ENCODE measurements at places on chromosomes 1 and 21.

GRCh38 chr21:33169359-33169758, 60.4 kb upstream of the IFNAR2 start:
- no peak for DNase-seq

GRCh38 chr1:17831597-17831996, 76.5 kb downstream of the ACTL8 start:
- no peak for DNase-seq

GRCh38 chr1:54290506-54291184, 90.7 kb downstream of the MRPL37 start:
- DNase-seq: no peak

- DNase-seq: no peak
These were observed 145.5 kb downstream of the NUF2 start for GRCh38 chr1:163467289-163467688.

GRCh38 chr1:32399843-32400242, 5.6 kb upstream of the BSDC1 start:
- DNase-seq: no peak

GRCh38 chr1:76136894-76137293, 62.3 kb downstream of the ST6GALNAC3 start:
- no peak for DNase-seq

- no peak for DNase-seq
These were observed 546 bp downstream of the HES3 start for GRCh38 chr1:6244401-6245049.

- no peak for DNase-seq
These were observed 121.9 kb downstream of the MAB21L3 start for GRCh38 chr1:116232989-116233514.

- DNase-seq: no peak
These were observed 84.7 kb downstream of the LHX9 start for GRCh38 chr1:198001776-198002408.

GRCh38 chr1:80218112-80218511, 1211.6 kb upstream of the ADGRL4 start:
- no peak for DNase-seq

DNA sequence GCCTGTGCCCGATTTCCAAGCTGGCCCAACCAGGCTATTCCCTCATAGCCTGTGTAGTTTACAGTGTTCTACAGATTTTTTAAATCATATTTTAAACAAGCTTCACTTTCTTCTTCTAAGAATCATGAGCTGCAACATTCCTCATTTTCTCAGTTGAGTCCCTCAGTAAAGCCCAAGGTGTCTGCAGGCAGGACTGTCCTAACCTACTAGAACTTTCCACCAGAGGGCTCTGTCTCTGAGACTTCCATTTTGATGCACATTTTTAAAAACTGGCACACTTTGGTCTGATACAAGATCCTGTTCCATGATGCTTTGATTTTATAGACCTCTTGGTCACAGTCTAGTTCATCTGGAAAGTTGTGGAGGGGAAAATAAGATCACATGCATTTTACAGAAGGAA, 21.6 kb upstream of the SLAMF6 start:
- no peak for DNase-seq

DNA sequence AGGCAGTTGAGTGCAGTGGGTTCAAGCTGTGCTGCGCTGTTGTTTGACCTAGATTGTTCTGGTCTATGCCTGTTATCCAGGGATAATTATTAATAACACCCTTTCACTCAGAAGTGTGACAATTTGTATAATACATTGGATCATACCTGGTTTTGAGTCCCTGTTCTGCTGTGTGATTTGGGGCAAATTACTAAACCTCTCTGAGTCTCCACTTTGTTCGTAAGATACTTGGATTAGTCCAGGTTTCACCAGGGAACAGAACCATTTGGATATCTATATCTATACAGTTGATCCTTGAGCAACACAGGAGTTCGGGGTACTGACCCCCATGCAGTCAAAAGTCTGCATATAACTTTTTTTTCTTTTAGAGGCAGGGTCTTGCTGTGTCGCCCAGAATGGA, 2.3 kb downstream of the NENF start:
- no peak for DNase-seq

GRCh38 chr1:241964550-241965282, 7.1 kb downstream of the BECN2 start:
- no peak for DNase-seq

DNA sequence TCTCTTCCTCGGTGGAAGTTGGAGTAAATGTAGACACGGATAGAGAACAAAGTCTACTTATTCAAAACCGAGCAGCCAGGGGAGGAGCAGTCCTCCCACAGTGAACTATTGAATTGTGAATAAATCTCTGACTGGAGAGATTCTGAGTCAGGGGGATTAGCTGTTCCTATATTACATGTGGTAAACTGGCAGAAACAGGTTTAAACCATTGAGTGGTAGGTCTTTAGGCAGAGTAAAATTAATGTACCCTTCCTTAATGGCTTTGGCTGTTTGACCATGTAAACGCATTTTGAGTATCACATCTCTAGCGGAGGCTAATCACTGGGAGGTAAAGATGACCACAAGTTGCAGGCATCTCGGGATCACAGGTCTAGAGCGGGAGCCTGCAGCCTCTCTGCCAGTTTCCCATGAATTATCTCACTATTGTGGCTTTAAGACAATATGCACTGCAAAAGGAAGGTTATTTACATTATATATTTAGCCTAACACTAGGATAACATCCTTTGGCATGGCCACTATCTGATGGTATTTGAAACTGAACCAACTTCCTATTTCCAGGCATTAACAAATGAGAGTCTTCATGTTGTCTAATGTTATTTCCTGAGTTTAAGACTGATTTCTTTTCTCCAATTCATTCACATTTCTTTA, 7.9 kb upstream of the DISC1 start:
- no peak for DNase-seq

DNA sequence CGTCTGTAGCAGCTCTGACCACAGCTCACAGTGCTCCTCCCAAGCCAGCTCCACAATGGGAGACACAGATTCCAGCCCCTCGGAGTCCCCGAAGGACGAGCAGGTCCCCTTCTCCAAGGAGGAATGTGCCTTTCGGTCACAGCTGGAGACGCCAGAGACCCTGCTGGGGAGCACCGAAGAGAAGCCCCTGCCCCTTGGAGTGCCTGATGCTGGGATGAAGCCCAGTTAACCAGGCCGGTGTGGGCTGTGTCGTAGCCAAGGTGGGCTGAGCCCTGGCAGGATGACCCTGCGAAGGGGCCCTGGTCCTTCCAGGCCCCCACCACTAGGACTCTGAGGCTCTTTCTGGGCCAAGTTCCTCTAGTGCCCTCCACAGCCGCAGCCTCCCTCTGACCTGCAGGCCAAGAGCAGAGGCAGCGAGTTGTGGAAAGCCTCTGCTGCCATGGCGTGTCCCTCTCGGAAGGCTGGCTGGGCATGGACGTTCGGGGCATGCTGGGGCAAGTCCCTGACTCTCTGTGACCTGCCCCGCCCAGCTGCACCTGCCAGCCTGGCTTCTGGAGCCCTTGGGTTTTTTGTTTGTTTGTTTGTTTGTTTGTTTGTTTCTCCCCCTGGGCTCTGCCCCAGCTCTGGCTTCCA, 22.9 kb upstream of the VPS13D start:
- no peak for DNase-seq

- DNase-seq: no peak
These were observed 173.5 kb downstream of the NPHP4 start for GRCh38 chr1:5818755-5819154.

GRCh38 chr1:203555076-203555475, 61.1 kb downstream of the OPTC start:
- no peak for DNase-seq

GRCh38 chr1:157994704-157995582, 1.5 kb downstream of the KIRREL1 start:
- DNase-seq: no peak

DNA sequence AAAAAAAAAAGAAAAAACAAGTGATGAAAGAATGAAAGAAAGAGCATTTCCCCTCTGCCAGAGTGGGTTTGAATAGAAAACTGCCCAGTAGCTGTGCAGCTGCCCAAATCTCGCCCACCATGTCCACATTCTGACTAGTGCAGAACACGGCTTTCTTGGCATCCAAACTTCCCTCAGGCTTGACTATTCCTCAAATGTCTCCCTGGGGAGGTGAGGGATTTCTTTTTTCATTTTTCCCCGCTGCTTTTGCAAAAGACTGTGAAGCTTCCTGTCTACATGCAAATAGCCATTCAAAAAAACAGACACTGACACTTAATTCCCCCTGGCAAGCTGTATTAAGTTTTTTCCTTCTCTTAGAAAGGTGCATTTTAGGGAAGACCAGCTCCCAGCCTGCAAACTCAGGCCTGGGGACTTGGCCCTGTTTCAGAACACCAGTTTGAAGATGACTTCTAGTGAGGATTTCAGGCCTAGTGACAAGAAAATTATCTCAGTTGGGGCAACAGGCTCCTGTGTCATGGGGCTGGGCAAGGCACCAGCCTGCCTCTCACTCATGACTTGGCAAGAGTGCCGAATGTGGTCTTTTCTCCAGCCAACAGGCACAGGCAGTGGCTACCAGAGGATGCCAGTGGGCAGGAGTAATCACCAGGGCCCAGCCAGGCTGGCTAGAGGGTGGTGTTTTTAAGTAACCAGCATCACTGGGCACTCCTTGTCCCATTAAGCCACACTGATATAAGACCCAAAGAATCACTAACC, 178.1 kb upstream of the NFIA start:
- no peak for DNase-seq

GRCh38 chr1:3021801-3022401, 634 bp downstream of the ACTRT2 start:
- DNase-seq: no peak

DNA sequence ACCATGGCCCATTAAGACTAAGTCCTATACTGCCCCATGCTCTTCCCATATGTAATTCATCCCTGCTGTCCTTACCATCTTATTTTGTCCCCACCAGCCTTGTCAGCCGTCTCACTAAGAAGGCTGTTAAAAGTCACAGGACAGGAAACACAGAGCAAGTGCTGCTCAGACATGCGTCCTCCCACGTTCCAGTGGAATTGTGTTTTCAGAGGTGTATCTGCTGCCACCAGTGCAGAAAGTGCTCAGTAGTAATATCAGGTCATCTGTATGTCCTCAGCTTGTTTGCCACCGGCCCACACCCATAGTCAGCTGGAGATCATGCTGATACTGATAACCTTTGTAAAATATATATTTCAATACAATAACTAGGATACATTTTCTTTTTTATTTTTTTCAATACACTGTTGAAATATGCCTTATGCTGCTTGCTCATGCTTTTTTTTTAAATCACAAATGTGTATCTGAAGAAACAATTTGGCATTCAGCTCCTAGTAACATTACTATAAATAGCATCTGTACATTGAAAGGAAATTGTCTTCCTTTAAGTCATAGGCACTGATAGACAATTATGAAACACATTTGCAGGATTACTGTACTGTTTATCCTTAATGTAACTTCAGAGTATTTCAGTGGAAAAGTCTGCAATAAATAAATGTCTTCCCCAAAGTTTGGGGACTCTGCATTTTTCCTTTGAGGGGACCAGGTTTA, 156.9 kb downstream of the EDEM3 start:
- no peak for DNase-seq

DNA sequence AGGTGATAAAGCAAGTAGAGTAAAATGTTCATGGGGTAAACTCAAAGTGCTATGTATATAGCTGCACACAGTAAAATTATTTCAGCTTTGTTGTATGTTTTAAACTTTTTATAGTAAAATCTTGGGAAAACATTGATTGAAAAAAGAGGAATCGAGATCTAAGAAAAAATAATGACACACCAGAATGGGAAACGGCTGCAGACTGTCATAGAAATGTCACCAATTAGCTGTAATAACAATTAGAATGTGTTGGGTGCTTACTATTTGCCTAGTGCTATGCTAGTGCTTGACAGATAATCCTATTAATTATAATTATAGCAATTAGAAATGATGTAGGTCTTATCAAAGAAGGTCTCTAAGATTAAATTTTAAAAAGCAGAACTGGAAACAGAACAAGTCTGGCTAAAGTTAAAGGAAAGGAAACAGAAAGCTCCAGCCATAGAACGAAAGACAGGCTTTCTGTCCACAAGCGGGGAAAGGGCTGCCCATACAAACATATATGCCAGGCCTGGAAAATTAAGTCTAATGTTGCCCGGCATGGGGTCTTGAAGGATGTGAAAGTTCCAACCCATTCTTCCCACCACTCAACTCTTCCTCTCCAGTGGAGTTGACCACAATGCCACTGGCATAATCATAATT, 5.0 kb downstream of the PCNX2 start:
- no peak for DNase-seq

GRCh38 chr1:234722904-234723720, 113.1 kb upstream of the IRF2BP2 start:
- peak; percentile 69 for DNase-seq

DNA sequence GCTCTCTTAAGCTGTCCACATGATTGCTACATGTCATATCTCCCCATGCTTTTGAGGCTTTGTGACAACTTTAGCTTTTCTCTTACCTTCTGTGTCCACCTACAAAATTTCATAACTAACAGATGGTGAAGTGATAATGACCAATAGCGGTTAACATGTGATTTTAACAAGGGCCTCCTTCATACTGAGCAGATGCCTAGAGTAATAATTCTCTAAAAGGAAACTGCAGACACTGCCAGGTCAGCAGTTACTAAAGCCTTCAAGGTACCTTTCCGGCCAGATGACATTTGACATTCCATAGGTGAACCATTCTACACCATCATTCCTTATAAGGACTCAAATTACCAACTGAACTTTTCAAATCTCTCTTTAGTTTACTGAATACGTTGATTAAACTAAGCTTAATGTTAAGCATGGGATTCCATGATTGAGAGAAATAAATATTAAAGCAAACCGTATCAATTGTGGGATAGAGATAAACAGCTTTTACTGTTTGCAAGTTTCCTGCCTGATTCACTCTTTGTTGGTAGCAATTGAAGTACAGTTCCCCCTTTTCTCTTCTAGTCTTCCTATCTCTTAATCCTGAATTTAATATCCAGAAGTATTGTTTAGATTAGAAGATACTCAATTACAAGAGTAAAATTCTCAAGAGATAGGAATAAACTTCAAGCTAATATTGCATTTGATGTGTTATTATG, 205.1 kb downstream of the PLA2G4A start:
- no peak for DNase-seq

DNA sequence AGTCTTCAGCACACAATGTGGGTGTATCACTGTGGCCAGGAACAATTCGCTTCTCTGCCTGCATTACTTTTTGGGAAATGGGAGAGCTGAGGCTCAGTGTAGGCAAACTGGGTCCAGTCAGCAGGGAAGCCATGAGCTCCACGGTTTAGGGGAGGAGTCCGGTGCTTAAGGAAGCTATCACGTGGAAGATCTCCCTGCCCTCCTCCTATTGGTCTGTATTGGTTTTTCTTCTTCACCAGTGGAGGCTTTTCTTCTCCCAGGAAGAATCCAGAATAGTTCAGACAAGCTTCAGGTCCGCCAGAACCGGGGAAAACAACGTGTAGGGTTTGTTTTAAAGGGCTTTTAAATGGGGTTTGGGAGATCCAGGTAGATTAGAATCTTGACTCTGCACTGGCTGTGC, 156.2 kb upstream of the CAMK1G start:
- no peak for DNase-seq
